H9 (cell line): ENCODE measurements at places on chromosomes 3 and 15. TPM values are rescaled to one million over a fixed set of nuclear protein-coding genes. Genes with fewer than 3 reads are reported as not detected.

RCCD1 gene
- 20.6 and 22.8 TPM in 2 replicates for total RNA-seq

PPM1L gene
- total RNA-seq = 7.3 and 7.9 TPM in 2 replicates

DNA sequence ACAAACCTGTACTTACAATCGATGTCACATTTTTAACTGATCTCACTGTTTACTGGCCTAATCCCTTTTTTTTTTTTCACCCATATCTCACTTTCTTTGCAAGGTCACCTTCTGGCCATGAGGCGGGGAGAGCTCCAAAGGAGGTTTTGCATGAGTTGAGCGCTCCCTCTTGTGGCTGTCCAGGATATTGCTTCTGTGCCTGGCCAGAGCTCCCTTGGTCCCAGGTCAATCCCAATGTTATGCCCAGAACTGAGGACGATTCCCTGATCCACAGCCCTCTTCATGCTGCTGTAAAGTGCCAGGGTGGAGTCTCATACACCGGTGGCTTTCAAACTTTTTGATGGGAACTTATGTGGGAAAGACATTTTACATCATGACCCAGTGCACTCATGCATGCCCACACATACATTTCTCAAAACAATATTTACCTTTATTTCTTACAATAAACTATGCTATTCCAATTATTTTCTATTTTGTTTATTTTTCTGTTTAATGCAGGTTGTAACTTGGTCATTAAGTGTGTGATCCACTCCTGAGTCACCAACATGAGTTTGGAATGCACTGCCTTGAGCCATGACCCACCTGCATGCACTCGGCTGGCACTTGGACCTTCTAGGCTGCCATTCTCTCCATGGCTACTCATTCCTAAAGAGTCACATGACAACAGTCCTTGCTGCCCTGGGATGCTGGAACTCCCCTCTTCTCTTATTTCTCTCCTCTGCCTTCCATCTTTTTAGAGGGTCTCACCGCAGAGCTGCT, 9.6 kb upstream of the SST start:
- DNase-seq = peak; percentile 89

DNA sequence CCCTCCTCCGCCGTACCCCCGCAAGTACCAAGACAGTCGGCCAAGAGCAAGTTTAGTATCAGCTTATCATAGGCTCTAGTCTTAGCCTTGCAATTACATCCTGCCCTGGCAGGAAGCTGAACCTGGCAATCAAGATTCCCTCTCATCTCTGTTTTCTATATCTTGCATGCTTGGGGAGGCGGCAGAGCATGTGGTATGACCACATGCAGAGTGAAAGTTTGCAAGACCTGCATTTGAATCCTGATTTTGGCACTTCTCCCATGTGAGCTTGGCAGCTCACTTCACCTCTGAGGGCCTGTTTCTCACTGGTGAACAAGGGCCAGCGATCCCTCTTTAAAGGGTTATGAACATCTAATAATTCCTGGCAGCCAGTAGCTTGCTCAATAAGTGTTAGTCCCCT, 106.1 kb upstream of the FRMD4B start:
- no peak for DNase-seq

P2RY14 gene
- not detected in 2 replicates for total RNA-seq

- no peak for DNase-seq
Observed at GRCh38 chr3:78091478-78092119, 1051.7 kb downstream of the ROBO2 start.
